Stimulated activated CD8-positive, alpha-beta memory T cell treated with anti-CD3 and anti-CD28 coated beads, Interleukin-4, amount 100 ng/mL, for 1 hour (primary cell): ENCODE measurements at places on chromosomes 4 and X.

- no peak for DNase-seq
Observed at GRCh38 chr4:128379860-128380259, 92.2 kb upstream of the PGRMC2 start.

DNA sequence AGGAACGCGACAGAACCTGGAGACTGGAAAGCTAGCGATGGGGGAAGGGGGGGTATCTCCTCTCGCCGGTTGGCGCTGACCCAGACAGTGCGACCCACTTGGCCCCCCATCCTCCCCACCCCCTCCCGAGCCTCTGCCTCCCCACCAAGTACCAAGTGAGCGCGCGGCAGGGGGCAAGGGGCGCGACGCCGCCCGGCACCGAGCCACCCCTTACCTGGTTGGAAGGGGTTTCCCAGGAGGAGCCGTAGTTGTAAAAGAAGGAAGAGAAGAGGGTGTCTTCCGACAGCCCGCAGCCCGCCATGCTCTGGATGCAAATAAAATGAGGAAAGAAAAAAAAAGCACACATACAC lies 112.2 kb downstream of the DHX15 start:
- DNase-seq: no peak

- DNase-seq: no peak
Observed at GRCh38 chr4:125985856-125986255, 671.1 kb downstream of the FAT4 start.

- DNase-seq: no peak
Observed at GRCh38 chr4:83389037-83389720, 54.5 kb upstream of the HPSE start.

DNA sequence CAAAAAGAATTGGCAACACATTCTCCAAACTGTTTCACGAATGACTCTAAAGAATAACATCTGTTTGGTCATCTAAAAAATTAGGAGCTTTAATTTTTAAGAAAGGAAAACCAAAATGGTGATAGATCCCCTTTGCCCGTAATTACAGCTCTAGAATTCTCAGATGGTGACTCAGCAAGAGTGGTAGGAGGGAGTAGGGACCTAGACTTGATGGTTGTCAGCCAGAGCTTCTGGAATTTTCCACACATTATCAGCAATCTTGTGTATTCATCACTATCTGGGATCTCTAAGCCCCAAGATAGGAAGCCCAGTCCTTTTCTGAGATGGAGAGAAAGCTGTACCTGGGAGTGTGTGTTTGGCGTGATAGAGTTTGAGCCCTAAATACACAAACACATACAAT lies 103.9 kb upstream of the RAB40AL start:
- no peak for DNase-seq

DNA sequence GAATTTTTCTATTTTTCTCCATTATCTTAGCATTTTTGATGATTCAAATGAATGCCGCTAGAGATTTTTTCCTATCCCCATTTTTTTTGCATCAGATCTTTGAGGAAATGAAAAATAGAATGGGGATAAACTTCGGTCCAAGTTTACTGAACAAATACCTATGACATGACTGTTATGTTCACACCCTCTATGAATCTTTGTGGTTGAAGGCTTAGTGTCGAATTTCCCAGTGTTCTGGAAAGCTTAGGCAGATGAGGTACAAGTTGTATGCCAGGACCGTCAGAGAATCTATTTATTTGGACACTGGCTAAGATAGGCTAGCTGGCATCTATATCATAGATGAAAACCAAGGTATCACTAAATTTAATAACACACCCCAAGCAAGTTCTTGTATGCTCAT lies 123.4 kb downstream of the SPCS3 start:
- DNase-seq: no peak

DNA sequence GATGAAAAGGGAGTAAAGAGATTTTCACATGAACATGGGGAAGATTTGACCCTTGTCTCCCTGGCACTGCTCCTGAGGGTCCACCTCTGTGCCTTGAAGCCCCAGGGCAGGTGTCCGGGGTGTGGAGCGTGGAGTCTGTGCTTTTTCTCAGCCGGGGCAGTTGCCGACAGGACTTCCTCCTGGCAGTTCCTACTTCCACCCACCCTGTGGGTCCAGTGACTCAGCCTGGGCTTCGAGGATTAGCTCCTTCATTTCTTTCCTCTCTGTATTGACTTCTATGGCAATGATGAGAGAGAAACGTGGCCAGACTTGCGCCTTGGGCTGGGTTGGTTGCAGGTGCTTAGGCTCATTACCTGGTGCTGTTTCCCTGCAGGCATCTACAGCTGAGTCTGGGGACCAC lies 35.9 kb upstream of the CLCN4 start:
- no peak for DNase-seq

DNA sequence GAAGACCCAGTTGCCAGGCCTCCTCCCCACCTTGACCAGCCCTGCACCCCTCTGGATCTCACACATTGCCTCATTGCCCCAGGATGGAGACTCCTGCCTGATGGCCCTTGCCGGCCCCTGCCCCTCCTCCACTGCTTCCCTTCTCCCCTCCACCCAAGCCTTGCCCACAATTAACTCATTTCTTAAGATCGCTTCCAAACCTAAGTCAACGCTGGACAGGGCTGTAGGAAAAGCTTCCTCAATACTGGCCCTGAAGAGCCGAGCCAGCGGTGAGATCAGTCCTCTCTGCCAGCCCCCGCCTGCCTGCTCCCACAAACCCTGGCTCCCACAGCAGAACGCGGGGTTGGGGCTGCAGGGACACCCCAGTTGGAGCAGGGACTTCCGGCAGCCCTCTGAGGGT lies 7.5 kb upstream of the HAUS7 start:
- DNase-seq: no peak

GRCh38 chr4:15303052-15303641 lies 124.7 kb upstream of the C1QTNF7 start:
- DNase-seq: no peak

- no peak for DNase-seq
Observed at GRCh38 chr4:8590546-8590880, 2.1 kb upstream of the CPZ start.

DNA sequence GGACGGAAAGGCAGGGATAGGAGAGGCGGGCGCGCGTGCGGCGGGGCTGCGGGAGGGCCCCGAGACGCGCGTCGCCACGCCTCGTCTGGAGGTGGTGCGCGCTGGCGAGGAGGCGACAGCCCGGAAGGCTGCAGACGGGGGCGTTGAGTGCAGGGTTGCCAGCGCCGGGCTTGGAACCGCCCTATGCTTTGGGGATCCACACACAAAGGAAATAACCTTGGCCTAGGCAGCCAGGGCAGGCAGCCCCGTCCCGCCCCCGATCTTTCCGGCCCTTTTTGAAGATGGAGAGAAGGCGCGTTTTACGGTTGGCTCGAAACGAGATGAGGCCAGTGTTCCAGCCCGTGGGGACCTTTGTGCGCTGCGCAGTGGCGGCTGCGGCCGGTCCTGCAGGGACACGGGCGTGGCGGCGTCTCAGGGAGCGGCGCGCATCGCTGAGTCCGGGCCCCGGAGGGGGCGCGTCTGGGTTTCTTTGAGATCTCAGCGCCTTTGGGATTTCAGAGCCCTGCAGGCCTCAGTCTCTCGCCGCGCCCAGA lies 50.8 kb upstream of the TRIM2 start:
- DNase-seq: peak; percentile 38

DNA sequence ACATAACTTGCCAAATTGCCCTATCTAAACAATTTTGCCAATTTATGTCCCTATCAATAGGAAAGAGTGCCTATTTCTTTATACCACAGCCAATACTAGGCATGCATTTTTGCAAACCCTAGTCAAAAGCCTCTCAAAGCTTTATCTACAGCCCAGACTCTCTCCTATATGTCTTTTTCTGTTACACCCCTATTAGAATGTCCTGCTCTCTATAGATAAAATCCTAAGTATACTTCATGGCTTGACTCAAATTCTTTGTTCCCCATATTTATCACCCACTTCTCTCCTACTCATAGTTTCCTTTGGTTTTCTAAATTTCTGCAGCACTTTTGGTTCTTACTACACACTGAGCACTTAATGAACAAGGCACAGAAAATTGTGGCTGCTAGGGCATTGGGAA lies 38.0 kb downstream of the NUP62CL start:
- no peak for DNase-seq
